ENCODE measurements at places on chromosomes 13 and 19.
A peak's percentile ranks its signal among the peaks of the same experiment; 100 is the strongest.

- DNase-seq = no peak
Observed at GRCh38 chr19:46917002-46917401, 56.2 kb downstream of the ARHGAP35 start.

DNA sequence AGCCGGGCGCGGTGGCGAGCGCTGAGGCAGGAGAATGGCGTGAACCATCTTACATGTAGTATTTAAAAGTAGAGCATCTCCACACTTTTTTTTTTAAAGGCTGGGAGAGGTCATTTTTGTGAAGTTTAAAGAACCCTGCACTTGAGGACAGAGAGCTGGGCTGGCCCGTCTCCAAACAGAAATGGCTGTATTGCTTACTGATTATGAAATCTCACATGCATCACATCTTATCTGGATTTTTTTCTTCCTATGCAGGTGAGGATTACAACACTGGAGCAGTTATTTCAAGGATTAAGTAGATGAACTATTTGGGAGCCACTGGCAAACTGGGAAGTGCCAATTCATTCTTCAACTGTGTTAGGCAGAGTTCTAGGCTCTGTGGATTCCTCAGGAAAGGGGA is 59.5 kb downstream of the TEX26 start:
- no peak for DNase-seq

GRCh38 chr13:84439108-84439507 is 556.8 kb upstream of the SLITRK1 start:
- no peak for DNase-seq

GRCh38 chr19:12793290-12794195 is 2.3 kb downstream of the JUNB start:
- DNase-seq = peak; percentile 28

DNA sequence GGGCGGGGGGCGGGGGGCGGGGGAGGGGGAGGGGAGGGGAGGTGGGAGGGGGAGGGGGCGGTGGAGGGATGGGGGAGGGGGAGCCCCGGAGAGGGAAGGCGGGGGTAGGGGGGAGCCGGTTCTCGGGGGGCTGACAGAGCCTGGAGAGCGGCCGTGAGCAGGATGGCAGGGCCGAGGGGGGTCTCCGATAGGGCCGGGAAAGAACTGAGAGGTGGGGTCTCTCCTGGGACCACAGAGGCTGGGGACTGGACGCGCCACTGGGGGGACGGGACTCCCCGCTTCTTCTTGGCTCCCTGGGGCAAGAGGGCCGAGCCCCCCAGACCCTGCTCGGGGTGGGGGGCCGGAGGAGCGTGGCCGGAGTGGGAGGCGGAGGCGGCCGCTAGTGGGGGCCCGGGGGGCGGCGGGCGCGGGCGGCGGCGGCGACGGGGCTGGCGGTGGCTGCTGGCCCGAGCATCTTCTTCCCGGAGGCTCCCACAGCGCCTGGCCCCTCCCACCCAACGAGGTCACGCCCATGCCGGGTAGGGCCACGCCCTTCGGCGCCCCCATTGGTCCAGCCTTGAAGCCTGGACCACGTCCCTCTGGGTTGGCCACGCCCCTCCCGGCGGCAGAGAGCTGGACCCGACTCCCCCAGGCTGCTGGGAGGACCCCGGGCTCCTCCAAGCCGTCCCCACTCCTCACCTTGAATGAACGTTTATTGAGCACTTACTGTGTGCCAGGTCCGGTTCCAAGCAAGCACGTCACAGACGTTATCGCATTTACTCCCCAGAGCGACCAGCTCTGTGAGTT is at the start of gene NOVA2:
NOVA2 (minus strand) TSS at position 313 of the 786 bp plus-strand sequence. CDS start 514 bp downstream, outside the sequence.
- no peak for DNase-seq

DNA sequence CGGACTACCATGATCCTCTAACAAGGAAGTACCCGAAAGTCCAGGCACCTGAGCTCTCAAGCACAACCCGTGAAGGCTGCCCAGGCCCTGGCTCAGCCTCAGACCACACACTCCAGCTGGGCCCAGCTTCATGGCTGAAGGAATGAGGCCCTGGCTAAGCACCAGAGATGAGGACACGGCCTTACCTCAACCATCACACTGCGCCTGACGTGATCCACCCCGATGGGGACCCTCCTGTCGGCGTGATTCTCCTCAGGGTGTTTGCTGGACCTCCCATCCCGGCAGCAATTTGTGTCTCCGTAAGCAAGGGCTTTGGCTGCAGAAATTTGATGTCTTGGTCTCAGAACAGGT is 56.5 kb downstream of the F2RL3 start:
- no peak for DNase-seq

- no peak for DNase-seq
Observed at GRCh38 chr19:19529783-19530422, 1.2 kb downstream of the YJEFN3 start.

- no peak for DNase-seq
Observed at GRCh38 chr13:74270018-74270417, 135.8 kb upstream of the KLF12 start.

- DNase-seq = no peak
Observed at GRCh38 chr13:34430294-34430693, 511.8 kb upstream of the NBEA start.

GRCh38 chr19:11382898-11383705 is 1.0 kb downstream of the EPOR start:
- no peak for DNase-seq

GRCh38 chr13:111912453-111912866 is 154.5 kb upstream of the SOX1 start:
- DNase-seq = no peak

DNA sequence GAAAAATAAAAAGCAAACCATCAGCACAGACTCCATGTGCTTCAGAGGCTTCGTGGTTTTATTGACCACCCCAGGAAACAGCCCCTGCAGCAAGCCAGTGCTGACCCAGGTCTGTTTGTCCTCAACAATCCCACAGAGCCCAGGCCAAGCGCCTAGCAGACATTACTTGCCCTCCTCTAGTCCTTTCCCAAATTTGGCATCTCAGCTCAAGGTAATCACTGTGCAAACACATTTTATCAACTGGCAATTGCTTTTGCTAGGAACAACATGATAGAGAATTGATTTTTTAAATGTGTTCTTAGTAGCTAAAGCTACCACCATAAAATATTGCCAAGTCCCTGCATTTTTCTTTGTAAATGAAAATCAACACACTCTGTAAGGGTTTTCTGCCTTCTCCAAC is 121.8 kb downstream of the STOML3 start:
- no peak for DNase-seq

- DNase-seq = no peak
Observed at GRCh38 chr19:36745870-36746269, 26.7 kb downstream of the ZNF850 start.

DNA sequence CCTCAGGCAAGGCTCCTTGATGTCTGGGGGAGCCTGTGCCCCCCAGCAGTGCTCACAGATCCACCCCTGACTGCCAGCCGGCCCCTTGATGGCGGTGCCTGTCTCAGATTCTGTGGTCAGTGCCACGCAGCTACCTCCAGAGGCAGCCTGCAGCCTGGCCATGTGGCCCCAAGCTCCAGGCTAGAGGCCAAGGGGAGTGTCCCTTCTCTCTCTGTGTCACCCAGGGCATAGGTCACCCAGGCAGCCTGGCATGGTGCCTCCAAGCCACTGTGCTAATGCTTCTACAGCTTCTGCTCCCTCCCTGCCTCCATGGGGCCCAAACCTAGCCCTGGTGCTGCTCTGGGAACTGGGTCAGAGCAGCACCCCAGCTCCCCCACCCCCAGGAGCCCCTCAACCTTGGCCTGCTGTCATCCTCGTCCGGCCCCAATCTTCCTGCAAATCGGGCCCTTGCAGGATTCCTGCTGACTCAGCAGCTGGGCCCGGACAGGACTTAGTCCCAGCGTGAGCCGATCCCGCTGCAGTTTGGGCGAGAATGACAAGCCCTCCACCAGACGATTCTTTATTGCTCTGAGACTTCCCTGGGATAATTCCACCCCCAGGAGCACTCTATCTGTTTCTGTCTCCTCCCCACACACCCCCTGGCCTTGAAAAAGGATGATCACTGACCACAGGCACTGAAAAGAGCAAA is 2.8 kb upstream of the ARL11 start:
- no peak for DNase-seq

- DNase-seq = no peak
Observed at GRCh38 chr19:51508059-51508733, 6.6 kb upstream of the SIGLEC12 start.

DNA sequence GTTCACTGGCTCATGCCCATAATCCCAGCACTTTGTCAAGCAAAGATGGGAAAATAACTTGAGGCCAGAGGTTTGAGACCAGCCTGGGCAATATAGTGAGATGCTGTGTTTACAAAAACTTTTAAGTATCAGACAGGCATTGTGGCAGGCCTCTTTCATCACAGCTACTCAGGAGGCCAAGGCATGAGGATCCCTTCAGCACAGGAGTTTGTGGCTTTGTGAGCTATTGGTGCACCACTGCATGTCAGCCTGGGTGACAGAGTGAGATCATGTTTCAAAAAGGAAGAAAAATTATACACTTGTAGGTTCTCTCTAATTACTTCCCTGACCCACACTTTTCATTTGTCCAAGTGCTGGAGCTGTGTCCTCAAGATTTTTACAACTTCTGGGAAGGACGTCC is 11.5 kb upstream of the LGALS14 start:
- DNase-seq = no peak

DNA sequence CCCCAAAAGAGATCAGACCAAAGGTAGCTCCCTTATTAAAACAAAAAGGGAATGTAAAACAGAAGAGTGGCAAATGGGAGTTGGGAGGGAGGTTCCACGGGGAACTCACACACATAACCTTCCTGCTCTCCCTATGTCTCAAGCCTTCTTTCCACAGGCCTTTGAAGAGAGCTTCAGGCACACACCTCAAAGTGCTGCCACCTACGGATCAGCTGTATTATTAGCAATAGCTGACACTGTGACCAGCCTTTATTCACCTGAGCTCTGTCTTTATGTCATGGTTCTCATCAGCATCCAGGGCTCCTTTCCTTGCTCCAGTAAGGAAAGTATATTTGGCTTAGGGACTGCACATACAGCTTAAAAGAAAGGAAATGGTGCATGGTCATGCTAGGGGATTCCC is 11.3 kb downstream of the ZNF571 start:
- DNase-seq = no peak

DNA sequence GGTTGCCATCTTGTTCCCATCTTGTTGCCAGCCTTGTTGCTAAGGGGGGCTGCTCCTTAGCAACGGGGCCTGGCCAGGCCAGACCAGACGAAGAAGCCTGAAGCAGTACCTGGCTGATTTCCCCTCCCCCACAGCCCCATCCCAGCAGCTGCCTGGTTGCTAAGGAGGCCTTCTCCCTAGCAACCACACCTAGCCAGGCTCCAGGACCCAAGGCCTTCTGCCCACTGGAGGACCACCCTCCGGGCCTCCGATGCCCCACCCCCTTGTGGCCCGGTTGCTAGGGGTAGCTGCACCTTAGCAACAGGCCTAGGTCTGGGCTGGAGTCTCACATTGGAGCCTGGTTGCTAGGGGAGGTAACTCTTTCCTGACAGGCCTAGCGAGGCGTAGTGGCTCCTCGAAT is 3.9 kb downstream of the PRRG2 start:
- no peak for DNase-seq

- DNase-seq = no peak
Observed at GRCh38 chr19:50327013-50327412, 2.2 kb downstream of the KCNC3 start.

- no peak for DNase-seq
Observed at GRCh38 chr19:7368456-7368855, 19.7 kb downstream of the ARHGEF18 start.

DNA sequence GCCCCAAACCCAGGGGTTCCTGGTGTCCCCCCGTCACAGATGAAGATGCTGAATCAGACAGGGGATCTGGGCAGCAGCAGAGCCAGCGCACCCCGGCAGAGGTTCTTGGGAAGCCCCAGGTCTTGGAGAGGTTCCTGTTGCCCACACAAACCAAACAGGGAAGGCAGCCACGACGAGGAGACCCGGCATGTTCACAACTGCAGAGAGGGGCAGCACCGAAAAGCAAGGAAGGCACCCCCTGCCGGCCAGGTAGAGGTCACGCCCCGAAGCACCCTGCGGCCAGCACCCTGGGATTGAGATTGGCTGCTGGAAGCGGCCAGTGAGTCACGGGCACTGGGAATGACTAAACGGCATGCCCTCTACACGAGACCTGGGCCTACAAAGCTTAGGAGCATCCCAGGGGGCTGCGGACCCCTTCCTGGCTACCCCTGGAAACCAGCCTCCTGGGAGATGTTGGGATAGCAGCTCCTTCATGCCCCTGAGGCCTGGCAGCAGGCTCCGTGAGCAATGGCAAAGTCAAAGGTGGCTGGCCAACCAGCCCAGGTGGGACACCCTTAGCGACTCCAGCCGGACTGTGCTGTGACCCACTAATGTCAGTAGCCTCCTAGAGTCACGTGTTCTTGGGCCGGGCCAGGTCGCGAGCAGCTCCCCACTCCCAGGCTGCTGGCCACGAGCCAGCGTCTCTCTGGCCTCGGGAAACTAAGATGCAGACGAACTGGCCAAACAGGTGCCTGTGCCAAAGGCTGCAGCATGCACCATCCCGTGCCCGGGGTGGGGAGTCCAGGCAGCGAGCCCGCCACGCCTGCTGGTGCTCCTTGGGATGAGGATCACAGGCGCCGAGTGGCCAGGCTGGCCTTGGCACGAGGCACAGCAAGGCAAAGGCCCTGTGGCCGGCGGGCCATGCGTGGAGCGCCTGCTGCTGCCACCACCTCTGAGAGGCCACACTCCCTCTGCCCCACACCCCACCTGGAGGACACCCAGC is 43.2 kb downstream of the MLLT1 start:
- DNase-seq = no peak

- no peak for DNase-seq
Observed at GRCh38 chr19:17327654-17328516, 6.8 kb downstream of the ANO8 start.

GRCh38 chr19:1255186-1256161 is 7.1 kb downstream of the MIDN start:
- DNase-seq = no peak

DNA sequence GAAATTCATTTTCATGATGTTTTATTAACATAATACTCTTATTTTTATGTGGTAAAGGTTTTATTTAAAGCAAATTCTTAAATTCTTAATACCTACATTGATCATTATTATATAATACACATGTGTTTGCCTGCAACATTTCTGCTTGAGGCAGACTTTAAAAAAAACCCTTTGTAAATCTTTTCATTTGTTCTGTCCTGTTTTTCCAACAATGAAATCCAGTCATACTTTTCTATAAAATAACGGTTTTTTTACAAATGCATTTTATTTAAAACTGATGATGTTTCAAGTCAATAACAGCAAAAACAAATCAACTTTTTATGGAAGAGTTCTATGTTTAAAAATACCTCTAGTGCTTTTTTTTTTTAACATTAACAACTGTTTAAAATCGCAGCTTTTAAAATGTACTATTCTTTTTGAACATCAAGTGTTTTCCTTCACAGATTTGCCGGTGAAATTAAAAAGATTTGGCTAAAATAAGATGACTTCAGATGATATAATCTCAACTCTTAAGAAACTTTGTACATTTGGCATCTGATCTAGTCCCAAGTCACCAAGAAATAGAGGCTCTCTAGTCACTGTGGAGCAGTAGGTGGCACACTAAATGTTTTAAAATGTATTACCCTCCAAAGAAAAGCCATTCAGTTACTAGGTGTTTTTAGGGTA is 5.1 kb downstream of the POU4F1 start:
- no peak for DNase-seq
